Activated CD8-positive, alpha-beta memory T cell treated with anti-CD3 and anti-CD28 coated beads, Interleukin-2, amount 50 U/mL, for 48 hours (primary cell): ENCODE measurements at places on chromosomes 1 and 21.

DNA sequence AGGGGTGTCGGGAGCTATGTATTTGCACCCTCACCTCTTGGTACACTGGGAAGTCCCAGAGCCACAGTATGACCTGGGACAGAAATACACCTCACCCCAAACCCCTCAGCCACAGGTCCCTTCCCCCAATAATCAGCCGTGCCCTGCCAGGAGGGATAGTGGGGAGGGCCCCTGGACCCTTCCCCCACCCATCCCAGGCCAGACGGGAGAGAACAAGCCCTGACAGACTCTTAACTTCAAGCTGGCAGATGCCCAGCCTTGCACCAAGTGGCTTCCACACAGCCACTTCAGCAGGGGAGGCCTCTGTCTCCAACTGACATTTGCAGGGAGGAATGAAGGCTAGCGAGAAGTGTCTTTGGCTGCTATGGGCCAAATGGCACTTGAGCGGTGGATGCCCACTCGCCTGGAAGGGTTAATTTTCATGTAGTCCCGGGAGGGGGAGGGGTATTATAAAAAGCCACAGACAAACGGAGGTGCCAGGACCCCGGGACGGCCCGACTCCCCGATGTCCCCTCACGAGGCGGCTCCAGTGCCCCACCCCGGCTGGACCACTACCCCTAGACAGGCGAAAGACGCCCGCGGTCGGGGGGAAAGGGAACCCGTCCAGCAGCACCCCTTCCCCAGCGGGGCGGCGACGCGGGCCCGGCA is 495 bp downstream of the SYNC start:
- DNase-seq: no peak

DNA sequence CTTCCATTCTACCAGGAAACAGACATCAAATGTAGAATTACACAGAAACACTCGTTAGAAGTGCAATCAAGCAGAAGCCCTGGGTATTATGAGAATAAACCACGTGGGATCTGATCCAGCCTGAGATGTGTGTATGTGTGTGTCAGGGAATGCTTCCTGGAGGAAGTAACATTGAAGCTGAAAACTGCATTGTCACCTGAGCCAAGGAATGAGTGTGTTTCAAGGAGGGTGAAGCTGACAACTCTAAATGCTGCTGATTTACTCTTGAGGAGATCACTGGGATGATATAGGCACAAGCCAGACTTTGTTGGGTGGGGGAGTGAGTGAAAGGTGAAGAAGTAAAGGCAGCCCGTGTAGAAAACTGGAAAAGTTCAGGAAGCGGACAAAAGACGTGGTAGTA is 27.6 kb downstream of the FAAH start:
- no peak for DNase-seq

DNA sequence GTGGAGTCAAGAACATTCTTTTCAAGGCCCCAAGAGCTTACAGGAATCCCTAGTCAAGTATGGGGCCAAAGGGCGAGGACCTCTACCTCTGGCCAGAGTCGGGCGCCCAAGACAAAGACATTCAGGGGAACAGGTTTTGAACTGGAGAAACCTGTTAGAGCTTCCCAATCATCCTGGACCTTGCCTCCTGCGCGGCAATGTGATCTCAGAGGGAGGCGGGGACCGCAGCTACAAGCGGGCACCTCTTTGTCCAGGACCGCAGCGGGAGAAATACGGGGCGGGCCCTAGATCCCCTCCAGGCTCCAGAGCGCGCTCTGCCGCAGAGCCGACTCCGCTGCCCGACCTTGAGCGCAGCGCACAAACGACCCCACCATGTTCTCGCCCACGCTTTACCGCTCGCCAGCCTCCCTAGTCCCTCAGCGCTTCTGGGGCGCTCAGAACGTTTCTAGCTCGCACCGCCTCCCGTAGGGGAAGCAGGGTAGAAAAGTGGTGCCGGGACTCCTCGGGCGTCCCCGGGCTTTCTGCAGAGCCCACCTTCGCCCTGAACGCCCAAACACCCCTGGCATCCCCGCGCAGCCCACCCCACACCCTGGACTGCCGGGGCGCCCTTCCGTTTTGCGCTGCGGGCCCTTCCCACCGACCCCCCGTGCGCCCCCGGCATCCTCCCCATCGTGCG is 28.1 kb downstream of the RABIF start:
- peak; percentile 70 for DNase-seq

DNA sequence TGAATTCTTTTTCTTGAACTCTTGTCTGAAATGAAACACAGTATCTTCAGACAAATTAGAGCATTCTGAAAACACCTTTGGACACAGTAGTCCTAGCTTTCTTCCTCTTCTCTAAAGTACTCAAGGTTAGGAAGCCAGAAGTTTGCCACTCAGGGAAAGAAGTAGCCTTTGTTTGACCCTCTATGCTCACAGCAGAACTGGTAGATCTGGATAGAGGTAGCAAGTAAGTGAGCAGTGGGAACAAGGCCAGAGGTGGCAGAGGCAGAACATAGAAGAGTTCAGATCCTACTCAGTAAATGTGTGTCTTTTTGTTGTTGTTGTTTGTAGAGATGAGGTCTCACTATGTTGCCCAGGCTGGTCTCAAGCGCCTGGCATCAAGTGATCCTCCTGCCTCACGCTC is 7.4 kb upstream of the PIGR start:
- no peak for DNase-seq

DNA sequence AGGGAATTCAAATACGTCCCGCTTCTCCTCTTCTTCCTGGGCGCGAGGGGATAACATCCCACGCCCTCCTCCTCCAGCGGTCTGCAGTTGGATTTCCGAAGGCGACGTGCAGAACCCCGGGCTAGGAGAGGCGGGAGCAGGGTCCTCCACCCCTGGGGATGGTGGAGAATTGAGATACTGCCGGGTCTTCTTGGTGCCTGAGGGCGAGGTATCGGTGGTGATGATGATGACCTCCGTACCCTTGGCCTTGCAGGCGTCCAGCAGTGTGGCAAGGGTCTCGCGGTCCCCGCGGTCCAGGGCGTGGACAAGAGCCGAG is 3.2 kb upstream of the LIX1L start:
- no peak for DNase-seq

- no peak for DNase-seq
Observed at GRCh38 chr1:6417961-6418667, 1.6 kb downstream of the HES2 start.

DNA sequence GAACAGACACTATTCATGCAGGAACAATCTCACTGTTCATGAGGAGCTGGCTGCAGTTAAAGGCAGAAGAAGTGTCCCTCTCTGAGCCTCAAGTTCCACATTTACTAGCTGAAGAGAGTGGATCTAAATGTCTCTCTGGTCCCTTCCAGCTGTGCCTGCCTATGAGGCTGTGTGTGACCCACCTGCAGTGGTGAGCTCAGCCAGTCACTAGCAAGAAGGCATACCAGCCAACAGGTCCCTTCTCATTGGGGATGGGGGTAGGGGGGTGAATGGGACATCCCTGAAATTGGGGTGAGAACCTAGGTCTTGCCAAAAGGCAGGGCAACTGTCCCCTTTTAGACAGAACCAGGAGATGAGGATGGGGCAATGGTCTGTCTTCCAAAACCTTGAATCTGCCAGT is 13.6 kb downstream of the RD3 start:
- no peak for DNase-seq

- DNase-seq: no peak
Observed at GRCh38 chr21:27146268-27146667, 179.4 kb upstream of the ADAMTS5 start.

DNA sequence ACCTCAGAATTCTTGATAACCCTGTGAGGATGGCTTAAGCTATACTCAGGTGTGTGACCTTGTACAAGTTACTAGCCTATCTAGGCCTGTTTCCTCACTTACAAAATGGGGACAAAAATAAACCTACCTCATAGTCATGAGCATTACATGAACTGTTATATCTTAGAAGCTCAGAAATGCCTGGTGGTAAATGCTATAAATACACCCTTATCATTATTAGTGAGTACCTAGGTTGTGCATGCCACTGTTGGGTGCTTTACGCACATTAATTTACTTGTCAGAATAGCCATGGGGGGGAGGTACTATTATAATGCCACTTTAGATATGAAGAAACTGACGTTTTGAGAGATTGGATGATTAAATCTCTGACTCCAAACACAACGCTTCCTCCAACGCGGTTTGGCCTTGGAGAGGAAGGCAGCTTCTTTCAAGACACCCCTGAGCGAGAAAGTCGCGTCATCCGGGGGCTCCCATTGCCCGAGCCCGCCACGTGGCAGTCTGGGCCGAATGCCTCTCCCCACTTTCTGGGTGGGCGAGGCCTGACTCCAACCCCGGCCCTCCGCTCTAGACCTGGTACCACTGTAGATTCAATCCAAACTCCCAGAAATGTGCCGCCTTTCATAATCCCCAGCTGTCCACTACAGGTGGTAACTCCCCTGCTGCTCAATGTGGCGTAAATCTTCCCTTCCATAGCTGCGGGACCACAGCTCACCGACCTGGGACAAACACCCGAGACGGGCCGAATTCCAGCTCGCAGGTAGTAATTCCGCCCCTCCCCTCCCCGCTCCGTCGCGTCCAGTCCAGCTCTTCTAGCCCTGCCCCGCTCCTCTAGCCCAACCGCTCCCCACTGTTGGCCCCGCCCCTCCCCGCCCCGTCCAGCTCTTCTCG is 771 bp upstream of the RAD54L start:
- DNase-seq: peak; percentile 87

DNA sequence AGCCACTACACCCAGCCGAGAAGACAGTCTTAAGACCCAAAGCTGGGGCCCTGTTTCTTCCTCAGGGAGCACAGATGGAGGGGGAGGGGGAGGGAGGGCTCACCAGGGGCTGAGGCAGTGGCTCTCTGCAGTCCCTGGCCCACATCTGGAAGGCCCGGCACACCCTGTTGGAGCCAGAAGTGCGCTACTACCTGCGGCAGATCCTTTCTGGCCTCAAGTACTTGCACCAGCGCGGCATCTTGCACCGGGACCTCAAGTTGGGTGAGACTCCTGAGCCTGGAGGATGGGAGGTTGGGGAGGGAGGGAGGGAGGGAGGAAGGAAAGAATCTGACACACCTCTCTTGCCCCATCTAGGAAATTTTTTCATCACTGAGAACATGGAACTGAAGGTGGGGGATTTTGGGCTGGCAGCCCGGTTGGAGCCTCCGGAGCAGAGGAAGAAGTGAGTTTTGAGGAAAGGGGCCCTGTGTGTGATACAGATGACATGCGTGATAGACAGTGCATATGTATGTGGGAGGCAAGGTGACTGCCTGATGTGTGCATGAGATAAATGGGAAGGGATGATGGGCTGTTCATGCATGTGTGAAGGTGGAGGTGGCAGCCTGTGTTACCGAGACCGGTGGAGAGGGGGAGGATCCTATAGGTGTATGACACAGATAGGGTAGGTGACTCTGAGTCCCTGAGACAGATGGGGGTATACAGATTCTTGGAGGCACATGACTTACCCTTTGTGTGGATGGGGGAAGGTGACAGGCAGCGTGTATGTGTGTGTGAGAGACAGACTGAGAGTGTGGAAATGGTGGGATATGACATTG is 1.5 kb downstream of the PLK3 start:
- peak; percentile 67 for DNase-seq

DNA sequence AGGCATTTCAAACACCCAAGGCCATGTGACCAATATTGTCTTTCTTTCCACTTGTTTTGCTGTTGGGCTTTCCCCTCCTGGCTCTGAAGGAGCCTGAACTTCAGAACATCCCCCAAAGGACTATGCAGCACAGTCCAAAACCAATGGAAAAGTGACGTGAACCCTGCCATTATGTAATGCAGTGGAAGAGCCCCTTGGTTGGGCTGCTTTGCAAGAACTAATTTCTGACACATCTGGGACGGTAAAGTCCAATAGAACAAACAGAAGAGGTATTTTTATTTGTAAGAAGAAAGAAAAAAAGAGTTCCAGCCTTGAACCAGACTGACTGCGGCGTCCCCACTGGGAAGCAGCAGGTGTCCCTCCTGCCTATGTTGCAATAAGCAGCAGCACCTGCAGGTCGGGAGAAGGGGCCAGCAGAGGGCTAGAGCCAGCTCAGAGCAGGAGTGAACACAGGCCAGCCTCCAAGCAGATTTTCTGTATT is 116.7 kb downstream of the CDC7 start:
- no peak for DNase-seq

- DNase-seq: no peak
Observed at GRCh38 chr1:182080040-182080439, 18.5 kb upstream of the ZNF648 start.

DNA sequence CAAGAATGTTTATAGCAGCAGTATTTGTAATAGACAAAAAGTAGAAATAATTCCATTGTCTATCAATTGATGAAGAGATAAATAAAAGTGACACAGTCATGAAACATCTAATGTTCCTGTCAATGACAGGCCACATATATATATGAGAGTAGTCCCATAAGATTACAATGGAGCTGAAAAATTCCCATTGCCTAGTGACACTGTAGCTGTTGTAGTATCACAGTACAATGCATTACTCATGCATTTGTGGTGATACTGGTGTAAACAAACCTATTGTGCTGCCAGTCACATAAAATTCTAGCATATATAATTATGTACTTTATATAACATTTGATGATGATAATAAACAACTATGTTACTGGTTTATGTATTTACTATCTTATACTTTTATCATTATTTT is 141.9 kb upstream of the LYPLAL1 start:
- DNase-seq: no peak

DNA sequence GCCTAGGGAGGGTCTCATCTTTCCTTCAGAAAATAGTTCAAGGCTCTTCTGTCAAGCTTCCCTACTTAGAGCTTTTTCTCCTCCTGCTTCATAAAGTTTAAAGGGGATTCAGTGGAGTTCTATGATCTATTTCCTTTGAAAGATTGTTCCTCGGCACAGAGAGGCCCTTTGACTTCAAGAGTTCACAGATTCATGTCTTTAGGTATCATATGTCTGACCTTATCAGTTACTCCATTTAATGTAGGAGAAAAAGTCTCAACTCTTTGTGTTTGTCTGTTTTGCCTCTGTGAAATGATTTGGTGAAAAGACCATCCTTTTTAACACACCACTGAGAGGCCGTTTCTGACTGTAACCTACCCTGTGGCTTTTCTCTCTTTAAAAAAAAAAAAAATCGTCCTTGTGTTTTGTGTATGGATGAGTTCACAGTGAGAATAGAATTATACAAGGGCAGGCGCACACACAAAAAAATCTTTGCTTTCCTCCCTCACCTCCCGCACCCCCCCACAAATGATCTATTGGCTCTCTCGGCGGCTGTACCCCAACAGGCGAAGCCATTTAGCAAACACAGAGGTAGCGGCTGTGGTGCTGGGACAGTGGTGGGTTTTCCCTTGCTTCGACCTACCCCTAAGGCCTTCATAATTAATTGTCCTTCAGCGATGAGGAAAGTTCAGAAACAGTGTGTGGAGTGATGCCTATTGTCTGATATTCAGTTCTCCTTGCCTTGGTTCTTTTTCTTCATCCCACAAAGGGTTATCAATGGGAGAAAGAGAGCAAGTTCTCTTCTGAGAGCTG is 29.6 kb downstream of the PROX1 start:
- DNase-seq: no peak

DNA sequence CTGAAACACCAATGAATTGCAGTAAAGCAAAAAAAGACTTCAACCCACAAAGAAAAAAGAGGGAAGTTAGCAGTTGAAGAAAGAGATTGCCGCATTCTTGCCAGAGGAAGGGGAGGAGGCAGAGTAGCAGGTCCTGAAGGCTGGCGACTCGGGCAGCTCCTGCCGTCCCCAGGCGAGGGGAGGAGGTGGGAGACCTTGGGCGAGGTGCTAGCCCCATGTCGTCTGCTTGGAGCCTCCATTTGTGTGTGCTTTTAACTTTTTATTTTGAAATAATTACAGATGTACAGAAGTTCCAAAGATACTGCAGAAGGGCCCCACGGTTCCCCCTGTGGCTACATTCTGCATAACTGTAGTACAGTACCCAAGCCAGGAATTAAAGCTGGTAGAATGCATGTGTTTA is 6.7 kb downstream of the TRPM2 start:
- DNase-seq: no peak
